ENCODE measurements at places on chromosomes 6 and 20.

DNA sequence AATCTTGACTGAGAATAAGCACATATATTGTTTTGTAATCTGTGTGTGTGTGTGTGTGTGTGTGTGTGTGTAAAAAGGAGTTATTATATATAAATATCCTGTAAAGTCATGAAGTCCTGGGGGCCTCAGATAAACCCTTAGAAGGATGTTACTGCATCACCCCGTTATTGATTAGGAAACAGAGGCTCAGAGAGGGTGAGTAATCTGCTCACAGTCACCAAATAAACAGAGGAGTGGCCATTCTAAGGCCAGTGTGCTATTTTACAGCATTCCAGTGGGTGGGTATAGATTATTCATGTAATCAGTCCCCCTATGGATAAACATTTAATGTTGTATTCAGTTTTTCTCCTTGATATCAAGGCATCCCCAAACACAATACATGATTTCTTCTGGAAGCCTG, 87.1 kb downstream of the CDC5L start:
- no peak for DNase-seq

GRCh38 chr6:158869826-158870648, 50.9 kb upstream of the EZR start:
- DNase-seq: peak; percentile 9

- DNase-seq: no peak
These were observed 56.4 kb upstream of the TPD52L1 start for GRCh38 chr6:125097186-125097585.

DNA sequence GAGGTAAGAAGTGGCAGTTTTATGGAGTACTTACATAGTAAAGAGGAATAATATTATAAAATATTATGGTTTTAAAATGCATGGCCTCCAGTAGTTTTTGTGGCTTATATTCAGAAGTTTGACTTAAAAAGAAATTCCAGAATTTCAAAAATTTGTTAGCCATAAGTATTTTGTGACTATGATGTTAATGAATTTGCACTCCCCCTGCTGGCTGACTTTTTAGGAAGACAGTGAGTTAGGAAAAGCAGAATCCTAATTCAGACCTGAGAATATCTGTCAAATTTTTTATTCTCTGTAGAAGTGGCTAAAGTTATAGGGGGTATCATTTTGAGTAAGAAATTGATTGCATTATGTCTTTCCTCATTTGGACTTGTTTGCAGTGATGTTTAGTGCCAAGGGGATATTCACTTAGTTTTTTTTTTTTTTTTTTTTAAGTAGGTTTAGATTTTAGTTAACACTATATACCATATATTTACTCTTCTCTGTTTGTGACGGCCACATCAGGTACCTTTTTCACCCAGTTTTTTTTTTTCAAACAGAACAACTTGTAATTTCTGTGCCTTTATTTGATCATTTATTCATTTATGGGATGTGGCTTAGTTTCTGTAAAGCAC, 40.8 kb downstream of the ZFAND3 start:
- DNase-seq: no peak

DNA sequence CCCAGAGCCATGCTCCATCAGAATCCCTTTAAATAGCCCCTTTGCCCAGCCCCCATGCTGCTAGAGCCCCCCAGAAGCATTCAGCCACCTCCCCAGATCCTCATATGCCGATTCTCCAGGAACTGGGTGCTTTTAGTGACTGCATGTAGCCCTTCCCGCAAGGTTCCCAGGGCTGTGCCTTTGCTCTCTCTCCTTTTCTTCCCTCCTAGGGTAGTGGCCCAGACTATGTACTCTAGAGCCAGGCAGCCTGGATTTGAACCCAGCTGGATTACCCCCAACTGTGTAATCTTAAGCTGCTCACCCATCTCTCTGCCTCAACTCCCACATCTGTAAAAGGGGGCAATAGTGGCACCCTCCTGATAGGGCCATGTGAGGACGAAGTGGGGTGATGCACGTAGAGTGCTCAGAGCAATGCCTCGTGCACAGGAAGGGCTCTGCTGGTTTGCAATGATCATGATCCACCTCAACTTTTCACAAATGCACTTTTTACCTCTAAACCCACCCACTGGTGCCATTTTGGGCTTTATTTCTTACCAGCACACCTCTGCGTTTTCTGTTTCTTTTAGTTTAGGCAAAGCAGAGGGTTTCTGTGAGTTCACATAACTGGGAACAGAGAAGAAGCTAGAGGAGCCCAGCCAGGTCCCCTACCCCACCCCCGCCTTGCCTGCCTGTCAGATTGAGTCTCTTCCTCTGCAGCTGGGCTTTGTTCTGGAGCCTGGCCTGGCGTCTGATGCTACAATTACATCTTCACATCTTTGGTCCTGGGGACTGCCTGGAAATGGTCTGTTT, 396.5 kb downstream of the RNGTT start:
- DNase-seq: no peak

DNA sequence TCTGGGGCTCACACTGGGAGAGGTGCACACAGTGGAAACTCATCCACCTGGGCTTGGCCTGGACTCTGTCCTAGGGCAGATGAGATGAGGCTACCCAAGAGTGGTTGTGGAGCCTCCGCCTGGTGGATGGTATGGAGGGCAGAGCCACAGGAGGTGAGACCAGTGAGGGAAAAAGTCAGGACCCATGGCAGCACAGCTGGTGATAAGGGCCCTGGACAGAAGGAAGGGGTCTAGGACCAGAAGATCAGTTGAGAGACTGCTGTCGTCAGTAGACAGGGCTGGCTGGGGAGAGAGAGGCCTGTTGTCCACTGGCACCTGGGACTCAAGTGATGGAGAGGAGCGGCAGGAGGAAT, 29.8 kb downstream of the PLCG1 start:
- no peak for DNase-seq

DNA sequence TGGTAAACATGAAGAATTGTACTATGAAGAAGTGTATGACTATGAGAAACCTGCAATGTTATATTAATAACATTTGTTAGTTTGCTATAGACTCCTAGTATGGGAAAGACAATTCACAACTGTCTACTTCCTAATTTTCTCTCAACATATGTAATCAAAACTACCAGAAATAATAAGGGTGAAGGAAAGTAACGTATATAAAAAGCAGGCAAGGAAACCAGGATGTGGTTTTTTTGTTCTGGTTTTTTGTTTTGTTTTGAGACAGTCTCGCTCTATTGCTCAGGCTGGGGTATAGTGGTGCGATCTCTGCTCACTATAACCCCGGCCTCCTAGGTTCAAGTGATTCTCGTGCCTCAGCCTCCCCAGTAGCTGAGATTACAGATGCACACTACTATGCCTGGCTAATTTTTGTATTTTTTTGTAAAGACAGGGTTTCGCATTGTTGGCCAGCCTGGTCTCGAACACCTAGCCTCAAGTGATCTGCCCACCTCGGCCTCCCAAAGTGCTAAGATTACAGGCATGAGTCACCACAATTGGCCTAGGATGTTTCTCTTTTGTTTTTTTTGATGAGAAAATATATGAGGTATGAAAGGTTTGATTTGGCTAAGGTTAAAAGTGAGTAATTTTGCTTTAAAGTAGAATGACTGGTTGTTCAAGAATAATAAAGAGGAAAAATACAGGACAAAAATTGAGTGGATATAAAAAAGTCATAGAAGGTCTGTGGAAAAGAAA, 83.1 kb downstream of the PTCHD4 start:
- no peak for DNase-seq

DNA sequence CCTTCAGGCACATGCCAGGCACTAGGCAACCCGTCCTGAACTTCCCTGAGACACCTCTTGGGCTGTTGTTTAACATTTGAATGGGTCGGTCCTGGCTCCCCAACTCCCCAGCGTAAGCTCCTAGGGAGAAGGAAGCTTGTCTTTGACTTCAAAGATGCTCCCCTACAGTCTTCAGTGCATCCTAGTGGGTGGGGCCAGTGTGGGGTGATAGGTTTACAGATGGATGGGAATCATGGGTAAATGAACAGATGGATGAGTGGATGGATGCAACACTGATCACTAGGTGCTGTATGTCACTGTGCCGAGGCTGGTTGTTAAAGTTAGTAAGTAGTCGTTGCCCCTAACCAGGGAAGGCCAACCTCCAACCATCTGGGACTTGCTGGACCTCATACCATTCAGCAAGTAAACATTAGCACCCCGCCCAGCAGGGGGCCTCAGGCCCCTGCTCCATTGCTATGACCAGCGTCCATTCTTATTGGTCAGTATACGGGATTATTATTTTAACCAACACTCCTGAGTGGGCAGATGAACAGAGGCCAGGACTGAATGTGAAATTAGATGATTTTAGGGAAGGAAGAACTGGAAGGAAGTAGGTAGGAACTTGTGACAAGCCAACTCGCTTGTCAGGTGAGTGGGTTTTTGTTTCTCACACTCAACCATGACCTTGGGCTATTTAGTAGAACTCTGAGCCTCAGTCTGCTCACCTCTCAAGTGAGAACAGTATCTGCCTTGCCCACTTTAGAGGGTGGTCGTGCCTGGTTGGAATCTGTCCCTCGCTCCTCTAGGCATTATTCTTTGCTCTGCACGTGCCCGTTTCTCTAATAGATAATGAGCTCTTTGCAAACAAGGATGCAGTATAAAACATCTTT, 82.9 kb upstream of the FOXP4 start:
- DNase-seq: no peak

DNA sequence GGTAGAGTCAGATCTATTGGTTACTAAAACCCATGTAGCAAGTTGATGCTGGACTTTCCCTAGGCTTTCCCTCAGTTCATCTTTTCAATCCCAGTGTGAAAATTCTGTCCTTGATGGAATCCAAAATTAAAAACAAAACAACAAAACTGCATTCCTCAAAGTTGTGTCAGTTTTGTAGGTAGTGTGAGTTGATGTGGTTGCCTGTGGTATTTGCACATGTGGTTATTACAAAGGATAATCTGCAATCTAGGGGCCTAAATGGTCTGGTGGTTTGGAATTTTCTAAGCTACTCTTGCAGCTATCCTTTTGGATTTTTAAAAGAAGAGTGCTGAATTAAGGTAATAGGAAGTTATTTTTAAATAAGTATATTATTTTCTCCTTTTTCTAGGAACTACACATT, 132.2 kb upstream of the SCGN start:
- DNase-seq: no peak

DNA sequence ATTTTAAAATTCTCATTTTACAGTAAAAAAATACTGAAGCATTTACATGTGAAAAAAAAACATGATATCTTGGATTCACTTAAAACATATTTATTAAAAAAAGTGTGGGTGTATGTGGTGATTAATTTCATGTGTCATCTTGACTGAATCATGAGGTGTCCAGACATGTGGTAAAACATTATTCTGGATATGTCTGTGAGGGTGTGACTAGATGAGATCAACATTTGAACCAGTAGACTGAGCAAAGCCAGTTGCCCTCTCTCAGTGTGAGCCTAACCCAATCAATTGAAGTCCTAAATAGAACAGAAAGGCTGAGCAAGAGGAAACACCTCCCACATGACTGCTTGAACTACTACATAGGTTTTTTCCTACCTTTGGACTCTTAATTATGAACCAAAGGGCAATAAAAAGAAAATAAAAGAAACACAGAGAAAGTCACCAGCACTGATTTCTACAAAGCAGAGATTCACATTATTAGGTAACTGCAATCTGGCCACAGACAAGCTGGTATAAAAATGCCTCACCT, 90.5 kb upstream of the VGLL2 start:
- DNase-seq: no peak

DNA sequence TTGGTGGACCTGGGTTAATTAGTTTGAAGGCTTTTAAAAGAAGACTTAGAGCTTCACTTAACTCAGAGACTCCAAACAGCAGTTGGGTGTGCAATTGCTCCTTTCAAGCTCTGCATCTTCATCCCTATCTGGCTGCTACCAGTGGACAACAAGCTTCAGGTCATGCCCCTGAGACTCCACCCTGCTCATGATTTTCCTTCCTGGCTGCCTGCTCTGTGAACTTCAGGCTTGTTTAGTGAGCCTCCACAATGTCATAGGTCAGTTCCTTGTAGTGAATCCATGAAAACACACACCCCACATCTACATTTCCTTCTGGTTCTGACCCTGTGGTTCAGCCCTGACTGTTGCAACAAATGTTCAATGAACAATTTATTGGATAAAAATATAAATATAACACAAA, 61.1 kb upstream of the MARCKS start:
- DNase-seq: no peak

DNA sequence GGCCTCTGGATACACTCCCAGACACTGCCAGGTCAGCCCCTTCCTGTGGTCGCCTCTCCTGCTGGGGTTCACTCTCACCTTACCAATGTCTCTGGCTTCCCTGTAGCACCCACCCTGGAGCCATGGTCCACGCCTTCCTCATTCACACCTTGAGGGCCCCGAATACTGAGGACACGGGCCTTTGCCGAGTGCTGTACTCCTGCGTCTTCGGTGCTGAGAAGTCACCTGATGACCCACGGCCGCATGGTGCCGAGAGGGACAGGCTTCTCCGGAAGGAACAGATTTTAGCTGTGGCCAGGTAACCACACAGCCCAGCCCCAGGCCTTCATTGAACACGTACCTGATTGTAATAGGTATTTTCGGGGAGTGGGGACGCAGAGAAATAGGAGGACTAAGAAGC, 1.6 kb downstream of the AP5S1 start:
- DNase-seq: no peak

DNA sequence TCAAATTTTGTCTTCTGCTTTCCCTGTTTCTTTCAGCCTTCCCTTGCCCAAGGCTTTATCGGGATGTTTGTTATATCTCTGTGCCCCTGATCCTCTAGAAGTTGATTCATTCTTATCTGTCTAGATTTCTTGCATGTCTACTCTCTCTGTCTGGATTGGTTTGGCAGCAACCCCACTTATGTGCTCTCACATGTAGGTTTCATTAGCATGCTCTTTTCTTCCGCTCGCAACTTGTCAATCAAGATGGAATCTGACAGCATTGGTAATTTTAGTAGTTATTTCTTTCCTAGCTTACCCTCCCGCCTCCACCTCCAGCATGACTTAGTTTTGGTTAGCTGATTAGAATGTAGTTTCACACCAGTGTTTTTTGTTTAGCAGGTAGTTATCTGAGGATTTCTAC, 39.3 kb downstream of the LRRC1 start:
- no peak for DNase-seq

GRCh38 chr6:32558426-32559057, 28.5 kb upstream of the HLA-DRB5 start:
- no peak for DNase-seq

- DNase-seq: no peak
These were observed 168.0 kb downstream of the ZFAND3 start for GRCh38 chr6:37987559-37987958.

- no peak for DNase-seq
These were observed 1.5 kb downstream of the TAGAP start for GRCh38 chr6:159043251-159043650.

DNA sequence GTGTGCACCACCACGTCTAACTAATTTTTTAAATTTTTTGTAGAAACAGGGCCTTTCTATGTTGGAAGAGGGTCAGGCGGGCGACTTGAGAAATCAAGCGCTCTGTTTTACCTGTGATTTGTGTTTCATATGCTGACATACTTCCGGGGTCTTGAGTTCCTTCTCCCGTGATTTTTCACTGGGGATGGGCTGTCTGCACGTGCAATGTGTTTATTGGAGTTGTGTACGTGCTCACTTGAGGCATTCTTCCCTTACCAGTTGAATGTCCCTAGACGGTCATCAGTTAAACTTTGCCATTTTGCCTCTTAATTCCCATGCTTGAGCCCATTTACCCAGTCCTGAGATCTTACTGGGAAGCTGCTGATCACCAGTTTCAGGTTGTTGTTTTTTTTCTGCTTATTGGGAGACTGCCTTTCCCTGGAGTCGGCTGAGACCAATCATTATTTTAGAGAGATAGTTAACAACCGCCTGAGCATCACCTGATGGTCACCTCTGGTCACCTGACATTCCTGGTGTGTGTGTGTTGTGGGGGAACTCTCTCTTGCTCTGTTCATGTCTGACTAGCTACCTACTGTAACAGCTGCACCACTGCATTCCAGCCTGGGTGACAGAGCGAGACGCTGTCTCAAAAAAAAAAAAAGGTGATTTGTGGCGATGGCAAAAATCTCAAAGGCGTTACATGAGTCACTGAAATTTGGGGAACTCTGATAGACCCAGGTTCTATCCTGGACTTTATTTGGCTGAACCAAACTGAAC, 34.8 kb upstream of the NCOA3 start:
- DNase-seq: no peak
